Lower leg skin (tissue), 4 donors: ENCODE measurements at places on chromosomes 4 and X. TPM values are rescaled to one million over a fixed set of nuclear protein-coding genes. Genes with fewer than 3 reads are reported as not detected.

DNA sequence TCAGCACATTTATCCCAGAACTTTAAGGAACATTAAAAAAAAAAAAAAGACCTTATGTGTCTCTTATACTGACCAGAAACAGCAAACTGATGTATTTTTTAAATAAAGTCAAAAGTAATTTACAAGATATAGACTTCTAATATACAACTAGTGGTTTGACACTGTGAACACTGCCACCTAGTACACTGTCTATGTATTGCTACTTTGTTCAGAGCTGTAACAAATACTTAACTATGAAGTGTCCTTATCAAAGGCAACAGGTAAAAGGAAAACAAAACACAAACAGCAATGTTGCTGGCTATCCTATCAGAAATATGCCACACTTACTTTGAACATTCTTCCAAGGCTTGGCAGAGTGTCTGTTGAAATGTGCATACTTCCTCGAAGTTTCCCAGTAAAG, 60.4 kb downstream of the CD40LG start:
- DNase-seq: no peak

SH3RF1 gene
- 8.5 TPM for total RNA-seq

GRCh38 chr4:169116270-169116901, 106.3 kb upstream of the CBR4 start:
- DNase-seq: no peak

- no peak for DNase-seq
Observed at GRCh38 chrX:119090627-119091026, 17.8 kb downstream of the CT47C1 start.

DNA sequence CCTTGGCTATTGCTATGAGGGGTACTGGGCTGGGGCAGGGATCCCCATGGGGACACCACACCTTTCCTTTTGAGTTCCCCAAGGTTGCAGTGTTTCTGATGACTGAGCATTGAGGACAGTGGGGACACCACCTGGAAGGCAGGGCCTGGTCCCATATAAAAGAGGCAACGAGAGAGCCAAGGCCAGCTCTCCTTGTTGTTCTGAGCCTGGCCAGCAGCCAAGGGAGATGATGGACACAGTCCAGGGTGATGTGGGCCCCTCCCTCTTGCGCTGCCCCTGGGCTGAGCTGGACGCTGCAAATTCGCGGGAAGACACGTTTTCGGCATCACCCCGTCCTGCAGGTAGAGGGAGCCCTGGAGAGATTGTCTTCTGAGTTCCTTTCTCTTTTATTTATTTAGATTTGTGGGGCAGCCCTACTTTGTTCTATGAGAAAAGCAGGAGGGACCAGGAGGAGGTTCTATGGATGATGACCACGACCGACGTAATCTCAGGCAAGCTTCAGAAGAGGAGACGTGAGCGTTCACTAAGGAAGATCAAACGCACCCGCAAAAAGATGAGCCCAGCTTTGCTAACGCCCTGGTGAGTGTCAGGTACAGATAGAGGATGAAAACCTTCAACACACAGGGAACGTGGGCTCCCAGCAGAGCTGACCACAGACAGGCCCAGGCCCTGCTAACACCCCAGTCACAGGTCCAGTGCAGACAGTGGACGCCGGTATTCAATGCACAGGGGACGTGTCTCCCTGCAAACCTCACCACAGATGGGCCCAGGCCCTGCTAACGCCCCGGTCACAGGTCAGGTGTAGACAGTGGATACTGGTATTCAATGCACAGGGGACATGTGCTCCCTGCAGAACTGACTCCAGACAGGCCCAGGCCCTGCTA, 97.4 kb downstream of the SHOX start:
- no peak for DNase-seq

DNA sequence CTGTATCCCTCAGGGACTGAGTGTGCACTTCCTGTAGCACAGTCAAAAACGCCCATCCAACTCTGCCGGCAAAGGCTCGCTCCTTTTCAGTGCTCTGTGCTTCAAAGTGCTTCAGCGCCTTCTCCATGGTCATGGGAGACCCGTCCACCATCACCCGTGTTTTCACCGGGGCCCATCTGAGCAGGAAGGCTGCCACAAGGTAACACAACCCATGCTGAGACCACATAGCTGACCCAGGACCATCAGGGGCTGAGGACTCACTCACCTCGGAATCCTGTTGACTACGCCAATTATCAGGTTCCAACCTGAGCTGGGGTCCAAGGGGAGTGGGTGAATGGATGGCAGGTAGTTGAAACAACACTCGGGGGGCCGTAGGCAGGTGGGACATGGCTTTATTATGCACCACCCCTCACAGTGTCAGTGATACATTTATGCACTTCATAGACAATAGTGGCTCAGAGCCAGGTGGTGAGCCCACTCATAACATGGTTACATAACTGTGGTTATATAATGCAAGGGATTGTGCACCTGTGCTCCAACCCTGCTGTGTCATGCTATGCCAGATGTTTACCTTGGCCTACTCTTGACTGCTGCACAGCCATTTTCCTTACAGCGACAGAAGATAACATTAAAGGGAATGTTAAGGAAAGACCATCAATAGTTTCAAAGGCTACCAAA, 227.8 kb downstream of the ADGRL3 start:
- no peak for DNase-seq

GRCh38 chr4:182216005-182216404, 27.2 kb upstream of the TENM3 start:
- no peak for DNase-seq

DNA sequence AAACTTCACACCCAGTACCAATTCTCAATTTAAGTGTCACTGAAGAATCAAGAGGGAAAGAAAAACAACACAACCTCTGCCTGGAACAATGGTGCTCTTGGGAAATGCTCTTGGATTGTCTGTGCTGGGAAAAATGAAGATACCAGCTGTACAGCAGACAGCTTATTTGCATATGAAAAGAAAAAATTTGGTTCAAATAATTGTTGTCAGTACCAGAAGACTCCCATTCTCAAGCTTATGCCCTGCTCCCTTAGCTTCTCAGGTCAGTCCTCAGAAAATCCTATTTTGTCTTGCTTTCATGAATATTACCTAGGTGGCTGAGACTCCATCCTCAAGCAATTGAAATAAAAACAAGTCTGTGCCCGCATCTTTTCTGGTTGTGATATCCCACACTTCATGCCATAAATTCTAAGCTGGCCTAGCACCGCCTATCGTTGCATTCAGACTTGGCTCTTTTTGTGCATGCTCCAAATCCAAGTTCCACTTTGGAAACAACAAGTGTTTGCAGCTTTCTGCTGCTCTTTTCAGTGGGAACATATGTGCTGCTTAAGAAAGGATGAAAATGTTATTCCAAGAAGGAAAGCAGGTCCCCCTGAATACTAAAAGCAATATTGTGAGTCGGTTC, 431.6 kb downstream of the INPP4B start:
- DNase-seq: no peak

NAP1L5 gene
- total RNA-seq: 1.2 TPM

DNA sequence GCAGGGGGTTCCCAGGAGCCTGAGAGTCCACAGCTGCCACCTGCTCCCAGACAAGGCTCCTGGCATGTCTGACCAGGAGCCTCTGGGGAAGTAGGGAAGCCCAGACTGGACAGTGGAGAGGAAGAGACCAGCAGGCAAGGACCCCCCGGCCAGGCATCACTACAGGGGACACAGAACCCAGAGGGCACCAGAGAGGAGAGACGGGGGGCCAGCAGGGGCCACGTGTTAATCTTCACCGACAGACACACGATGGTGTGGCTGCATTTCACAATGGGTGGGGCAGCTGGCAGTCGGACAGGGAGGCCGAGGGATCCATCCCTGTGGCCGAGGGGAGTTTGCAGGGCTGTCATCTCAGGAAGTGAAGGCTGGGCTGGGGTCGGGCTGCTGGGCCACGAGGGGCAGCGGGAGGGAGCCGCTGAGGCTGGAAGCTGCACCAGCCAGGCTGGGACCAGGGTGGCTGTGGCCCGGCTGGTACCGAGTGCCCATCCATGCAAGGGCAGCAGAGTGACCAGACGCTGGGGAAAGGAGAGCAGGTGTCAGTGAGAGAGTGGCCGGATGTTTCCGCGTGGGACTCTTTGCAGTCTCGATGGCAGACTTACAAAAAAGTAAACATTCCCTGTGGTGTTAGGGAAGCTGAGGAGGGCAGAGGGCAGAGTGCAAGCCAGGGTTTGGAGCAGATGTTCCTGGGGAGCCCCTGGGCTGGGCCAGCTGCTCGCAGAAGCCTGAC, 4.7 kb downstream of the PDE6B start:
- no peak for DNase-seq

DNA sequence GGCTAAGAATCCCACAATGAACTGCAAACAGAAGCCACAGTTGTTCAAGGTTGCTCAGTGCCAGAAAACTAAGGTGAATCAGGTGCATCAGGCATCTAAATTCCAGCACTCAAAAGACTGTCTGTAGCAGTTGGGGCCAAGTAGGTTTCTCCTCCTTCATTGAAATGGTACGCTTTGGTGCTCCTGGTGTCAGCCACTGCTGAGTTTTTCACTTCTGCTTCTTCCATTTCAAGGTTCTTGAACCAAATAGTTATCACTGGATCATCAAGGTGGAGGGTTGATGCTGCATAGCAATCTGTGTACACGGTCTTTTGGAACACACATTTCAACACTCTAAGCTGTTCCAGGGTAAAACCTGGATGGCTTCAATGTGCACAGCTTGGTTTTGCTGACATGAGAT, 74.4 kb downstream of the TMA16 start:
- no peak for DNase-seq

TCEAL6 gene
- not detected for total RNA-seq

DNA sequence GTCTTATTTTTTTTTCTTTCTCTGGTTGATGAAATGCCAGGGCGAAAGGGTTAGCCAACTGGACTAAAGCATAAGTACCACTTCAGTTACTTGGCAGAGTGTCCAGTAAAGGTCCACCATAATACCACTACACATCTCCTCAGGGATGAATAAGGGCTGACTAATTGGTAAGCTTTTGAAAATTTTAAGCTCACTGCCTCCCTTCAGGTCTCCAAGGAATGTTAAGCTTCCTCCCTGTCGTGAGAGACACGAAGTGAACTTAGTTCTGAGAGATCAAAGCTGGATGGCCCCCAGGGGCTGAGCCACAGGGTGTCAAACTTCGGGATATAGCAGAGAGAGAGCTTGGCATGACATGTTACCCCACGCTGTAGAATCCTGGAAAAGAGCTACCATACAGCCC, 111.4 kb downstream of the VSIG4 start:
- DNase-seq: no peak

- no peak for DNase-seq
Observed at GRCh38 chrX:40117715-40118285, 20.0 kb upstream of the BCOR start.

TLR10 gene
- total RNA-seq: not detected

GRCh38 chrX:1453395-1453783, 680 bp upstream of the ASMTL start:
- no peak for DNase-seq

FRMPD3 gene
- not detected for total RNA-seq

DNA sequence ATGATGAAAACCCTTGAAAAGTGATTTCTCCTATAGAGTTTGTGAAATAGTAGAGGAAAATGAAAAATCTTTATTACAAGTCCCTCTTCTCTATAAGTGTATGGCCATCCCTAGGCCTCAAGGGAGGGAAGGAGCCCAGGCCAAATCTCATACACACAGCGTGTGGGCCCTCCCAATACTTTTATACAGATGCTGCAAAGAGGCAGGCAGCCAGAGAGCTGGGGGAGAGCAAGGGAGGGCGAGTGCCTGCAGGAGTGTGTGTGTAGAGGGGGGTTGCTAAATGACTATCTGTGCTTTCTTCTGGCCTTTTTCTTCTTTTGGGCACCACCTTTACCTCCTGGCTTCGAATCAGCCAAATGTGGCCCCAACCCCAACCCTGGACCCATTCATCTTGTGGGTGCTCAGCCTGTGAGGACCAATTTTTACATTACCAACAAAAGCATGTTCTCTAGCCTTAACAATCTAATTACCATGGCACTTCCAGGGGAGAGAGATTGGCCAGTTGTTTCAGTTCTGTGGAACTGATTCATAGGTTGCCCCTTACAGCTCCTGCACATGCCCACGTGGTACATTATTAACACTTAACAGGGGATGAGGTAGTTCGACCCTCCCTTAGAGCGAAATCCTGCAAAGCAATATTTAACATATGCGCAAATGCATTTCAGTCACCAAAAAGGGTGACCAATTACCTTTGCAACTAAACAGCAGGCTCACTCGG, 2.0 kb downstream of the GPC3 start:
- DNase-seq: no peak

DNA sequence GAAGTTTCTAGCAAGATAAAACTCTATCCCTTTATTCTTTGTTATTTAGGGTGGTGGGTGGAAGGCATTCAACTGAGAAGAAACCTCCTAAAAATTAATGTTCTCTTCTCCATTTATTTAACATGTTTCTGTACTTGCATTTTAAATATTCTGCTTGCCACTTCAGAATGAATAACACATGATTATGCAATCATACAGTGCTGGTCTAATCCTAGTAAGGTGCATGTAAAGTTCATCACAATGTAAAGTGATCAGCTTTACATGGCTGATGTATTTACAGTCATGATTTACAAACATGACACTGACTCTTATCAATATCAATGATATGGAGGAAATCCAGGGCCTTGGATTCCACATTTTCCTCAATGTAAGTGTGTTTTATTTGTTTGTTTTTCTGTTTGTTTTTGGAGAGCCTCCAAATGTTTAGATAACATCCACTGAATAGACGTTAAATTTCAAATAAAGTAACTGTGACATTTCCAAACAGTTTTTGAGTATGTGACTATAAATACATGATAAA, 342.1 kb upstream of the CTSO start:
- no peak for DNase-seq

GRCh38 chrX:105314458-105314857, 94.0 kb upstream of the TEX13A start:
- no peak for DNase-seq

DNA sequence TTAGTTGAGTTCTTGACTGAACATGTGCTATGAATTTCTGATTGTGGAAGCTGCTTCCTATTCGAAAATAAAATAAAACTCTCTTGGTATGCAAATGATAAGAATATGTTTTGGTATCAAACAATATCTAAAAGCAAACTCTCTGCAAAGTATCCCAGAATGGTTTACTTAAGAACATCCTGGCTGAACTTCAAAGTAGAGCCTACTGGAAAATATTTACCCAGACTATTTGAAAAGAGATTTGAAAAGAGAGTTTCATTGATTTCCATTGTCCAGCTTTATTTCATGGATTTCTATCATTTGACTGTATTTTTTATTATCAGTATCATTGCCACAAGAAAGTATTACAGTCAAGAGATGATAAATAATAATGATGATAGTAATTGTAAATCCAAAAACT, 171.1 kb upstream of the SLC7A11 start:
- DNase-seq: no peak

DNA sequence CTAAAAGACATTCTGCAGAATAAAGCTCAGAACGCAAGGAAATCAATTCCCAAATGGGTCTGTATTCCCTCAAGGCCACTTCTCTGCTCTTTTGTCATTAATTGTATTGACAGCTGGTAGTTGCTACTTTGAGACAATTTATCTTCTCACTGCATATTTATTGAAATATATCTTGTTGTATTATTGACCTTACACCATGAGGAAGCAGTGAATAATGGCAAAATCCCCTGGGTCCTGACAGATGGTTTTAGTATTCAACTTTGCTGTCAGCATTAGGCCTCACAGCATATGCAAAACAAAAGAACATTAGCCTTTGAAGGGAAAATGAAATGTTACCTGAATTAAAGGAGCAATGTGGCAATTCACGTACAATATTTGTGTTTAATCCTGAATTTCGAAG, 406.1 kb upstream of the TRAM1L1 start:
- no peak for DNase-seq

HSFX2 gene
- total RNA-seq: not detected

GRCh38 chr4:41456559-41457101, 81.3 kb upstream of the LIMCH1 start:
- DNase-seq: no peak

TMEM150C gene
- 8.9 TPM for total RNA-seq

LRRC66 gene
- not detected for total RNA-seq

GRCh38 chrX:42127563-42127962, 204.2 kb upstream of the CASK start:
- no peak for DNase-seq
